RWPE2 (cell line): ENCODE measurements at places on chromosomes 2 and 18.

- no peak for DNase-seq
Observed at GRCh38 chr2:238863749-238864206, 15.9 kb downstream of the TWIST2 start.

GRCh38 chr18:23822590-23823385 lies 133.5 kb downstream of the LAMA3 start:
- no peak for DNase-seq

- DNase-seq = no peak
Observed at GRCh38 chr2:217996361-217996760, 6.4 kb downstream of the TNS1 start.

GRCh38 chr2:234462218-234462992 lies 34.5 kb downstream of the ARL4C start:
- DNase-seq = no peak

GRCh38 chr2:39732482-39732881 lies 46.6 kb downstream of the THUMPD2 start:
- no peak for DNase-seq

GRCh38 chr2:3739313-3739712 lies 35.9 kb downstream of the DCDC2C start:
- DNase-seq = no peak

DNA sequence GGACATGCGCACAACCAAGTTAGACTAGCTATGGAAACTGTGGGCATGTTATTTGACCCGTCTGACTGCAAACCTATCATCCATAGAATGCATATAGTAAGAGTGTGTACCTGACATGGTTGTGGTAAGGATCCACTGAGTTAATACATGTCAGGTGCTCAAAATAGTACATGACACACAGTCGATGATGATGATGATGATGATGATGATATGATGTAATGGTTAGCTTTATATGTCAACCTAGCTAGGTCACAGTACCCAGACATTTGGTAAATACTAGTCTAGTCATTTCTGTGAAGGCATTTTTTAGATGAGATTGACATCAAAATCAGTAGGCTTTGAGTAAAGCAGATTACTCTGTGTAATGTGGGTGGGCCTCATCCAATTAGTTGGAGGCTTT lies 204.1 kb downstream of the AFF3 start:
- no peak for DNase-seq

- DNase-seq = no peak
Observed at GRCh38 chr2:118249531-118249930, 161.3 kb downstream of the INSIG2 start.

DNA sequence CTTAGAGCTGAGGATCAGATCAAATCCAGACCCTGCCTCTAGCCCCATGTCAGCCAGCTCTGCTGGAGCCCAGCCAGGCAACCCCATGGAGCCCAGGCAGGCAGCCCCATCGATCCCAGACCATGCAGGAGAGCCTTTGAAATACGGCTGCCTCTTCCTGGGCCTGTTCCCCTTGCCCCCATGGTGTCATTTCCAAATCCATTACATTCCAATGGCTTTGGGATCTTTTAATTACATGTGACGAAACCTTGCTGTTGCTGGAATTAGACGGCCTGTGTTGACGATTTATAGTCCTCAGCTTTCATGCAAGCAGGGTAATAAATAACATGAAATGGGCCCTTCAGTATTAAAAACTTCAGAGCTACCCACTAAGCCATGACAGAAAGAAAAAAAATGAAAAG lies 75.8 kb upstream of the SLC14A2 start:
- no peak for DNase-seq

GRCh38 chr2:85394261-85394681 lies 15.9 kb downstream of the CAPG start:
- no peak for DNase-seq

- DNase-seq = no peak
Observed at GRCh38 chr2:233437439-233437955, 83.2 kb downstream of the DGKD start.

DNA sequence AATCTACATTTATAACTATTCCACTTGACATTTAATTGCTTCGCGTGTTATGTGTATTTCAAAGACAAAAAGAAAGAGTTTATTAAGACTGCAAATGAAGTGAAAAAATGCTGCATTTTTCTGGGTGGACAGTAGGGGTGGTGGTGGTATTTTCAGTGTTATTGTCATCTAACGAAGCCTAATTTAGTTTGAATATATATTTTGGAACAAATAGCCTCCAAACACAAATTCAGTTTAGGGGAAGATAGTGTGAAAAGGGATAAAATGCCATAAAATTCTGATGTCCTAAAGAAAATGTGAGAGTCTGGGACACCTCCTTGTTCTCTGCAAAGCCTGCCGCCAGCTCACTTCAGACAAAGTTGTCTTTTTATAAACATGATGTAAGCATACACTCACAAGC lies 425.1 kb downstream of the NRXN1 start:
- no peak for DNase-seq

DNA sequence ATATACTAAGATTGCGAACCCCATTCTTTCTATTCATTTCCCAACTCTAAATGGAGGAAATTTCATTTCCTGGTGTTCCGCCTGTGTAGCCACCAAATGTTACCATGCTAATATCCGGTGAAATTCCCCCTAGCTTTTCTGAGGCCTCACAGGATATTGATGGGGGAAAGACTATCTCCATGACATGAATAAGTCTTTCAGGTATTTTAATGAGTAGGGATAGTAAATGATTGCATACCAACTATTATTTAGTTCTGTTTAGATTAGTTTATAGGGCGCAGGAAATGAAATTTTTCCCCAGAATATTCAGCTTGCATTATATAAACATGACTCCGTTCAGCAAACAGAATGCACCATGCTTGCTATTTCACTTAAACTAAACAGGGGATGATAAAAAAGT lies 55.4 kb downstream of the COL5A2 start:
- DNase-seq = no peak

DNA sequence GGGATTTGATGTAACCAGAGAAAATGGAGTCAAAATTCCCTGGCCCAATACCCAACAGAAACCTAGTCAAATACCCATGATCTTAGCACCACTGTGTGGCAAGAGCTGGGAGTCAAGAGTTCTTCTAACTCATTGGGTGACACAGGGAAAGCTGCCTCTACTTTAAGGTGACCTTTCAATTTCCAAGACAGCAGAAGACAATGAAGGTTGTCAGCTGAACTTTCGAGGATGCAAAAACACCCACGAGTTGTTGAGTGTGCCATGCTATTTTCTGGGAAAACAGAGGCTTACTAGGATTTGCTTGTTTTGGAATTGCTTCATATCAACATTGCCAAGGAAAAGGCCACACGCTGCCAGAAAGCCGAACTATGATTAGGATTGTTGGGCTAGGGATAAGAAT lies 61.6 kb upstream of the CYRIA start:
- no peak for DNase-seq

- DNase-seq = no peak
Observed at GRCh38 chr18:61946449-61946848, 53.6 kb upstream of the RNF152 start.

DNA sequence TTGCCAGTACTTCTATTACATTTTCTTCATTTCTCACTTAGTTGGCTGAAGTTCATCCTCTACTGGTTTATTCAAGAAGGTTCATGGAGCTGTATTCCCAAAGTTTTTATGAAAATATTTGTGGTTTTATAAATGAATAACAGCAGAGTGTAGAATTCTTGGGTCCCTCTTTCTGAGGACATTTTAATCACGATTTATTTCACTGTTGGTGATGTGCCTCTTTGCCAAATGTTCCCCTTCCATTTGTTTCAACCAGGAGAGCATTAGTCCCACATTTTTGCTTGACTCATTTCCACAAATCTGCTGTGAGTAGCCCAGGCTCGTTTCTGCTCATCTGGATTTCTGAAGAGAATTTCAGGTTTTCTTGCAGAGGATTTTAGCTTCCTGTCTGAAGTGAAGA lies 20.8 kb downstream of the COPS7B start:
- no peak for DNase-seq

DNA sequence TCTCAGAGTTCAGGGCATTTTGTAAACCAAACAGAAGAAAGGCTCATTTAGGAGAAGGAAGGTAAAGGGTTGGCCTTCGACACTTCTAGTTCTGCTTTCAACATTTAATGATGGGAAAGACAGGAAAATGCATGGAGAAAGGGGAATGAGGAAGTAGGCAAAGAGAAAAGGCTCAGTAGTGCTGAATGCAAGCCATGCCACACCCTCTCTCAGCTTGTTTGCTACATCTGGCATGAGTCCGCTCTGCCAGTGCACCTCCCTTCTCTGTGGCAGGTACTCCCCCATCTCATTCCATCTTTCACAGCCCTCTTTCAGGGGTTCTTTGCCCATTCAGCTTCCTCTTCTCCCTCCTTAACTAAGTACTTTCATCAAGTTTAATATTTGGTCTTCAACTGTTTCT lies 120.9 kb upstream of the ITGB6 start:
- no peak for DNase-seq

GRCh38 chr2:83528767-83529166 lies 930.3 kb downstream of the SUCLG1 start:
- no peak for DNase-seq

DNA sequence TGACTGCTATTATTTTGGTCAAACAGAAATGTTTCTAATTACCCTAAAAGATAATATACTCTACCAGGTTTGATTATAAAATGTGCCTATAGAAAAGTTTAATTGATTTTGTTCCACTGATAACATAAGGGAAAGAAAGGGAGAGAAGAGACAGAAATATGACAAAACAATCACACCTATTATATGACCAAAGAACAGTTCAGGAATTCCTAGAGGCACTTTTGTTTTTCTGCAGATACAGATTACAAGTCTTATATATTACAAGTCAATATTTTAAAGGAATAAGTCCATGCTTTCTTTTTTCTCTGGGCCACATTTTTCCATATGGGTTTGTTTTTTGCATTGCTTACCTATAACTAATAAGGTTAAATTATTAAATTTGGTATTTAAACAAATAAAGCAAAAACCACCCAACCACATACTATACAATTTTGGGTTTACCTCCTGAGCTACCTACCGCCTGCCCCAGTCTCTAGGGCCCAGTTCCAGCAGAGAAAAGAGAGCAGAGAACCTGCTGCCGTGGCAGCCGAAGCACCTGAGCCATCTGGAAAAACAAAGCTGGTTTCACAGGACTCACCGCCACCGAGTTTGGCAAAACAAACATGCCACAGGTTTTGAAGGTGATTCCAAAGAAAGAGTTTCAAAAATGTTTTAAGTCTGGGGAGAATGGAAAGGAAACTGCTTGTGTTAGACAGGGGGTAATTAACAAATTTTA lies 92.1 kb downstream of the DYM start:
- no peak for DNase-seq

GRCh38 chr2:127535422-127535901 lies at the start of gene MYO7B:
Gene MYO7B, plus strand, starts transcription at chr2:127535683. Its CDS starts 24,040 bp downstream, at chr2:127559723.
- no peak for DNase-seq
